GM18507 (cell line): ENCODE measurements at places on chromosomes 16 and 17.
A peak's percentile ranks its signal among the peaks of the same experiment; 100 is the strongest.

DNA sequence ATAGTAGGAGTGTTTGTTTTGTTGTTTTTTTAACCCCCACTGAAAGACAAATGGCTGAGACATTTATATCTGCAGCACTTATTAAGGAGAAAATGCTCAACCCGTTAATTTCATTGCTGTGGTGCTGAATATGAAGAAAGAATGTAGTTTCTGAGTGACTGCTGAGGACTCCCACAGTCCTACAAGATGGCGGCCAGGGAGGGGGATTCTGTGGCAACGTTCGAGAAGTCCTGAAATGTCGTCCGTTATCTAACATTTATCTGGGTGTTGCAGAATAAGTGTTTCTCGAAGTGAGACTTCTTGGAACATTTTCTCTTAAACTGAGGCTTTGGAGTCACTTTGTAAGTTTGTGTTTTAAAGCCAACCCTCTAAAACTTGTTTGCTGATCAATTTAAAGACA lies 530.4 kb downstream of the XYLT1 start:
- no peak for DNase-seq

DNA sequence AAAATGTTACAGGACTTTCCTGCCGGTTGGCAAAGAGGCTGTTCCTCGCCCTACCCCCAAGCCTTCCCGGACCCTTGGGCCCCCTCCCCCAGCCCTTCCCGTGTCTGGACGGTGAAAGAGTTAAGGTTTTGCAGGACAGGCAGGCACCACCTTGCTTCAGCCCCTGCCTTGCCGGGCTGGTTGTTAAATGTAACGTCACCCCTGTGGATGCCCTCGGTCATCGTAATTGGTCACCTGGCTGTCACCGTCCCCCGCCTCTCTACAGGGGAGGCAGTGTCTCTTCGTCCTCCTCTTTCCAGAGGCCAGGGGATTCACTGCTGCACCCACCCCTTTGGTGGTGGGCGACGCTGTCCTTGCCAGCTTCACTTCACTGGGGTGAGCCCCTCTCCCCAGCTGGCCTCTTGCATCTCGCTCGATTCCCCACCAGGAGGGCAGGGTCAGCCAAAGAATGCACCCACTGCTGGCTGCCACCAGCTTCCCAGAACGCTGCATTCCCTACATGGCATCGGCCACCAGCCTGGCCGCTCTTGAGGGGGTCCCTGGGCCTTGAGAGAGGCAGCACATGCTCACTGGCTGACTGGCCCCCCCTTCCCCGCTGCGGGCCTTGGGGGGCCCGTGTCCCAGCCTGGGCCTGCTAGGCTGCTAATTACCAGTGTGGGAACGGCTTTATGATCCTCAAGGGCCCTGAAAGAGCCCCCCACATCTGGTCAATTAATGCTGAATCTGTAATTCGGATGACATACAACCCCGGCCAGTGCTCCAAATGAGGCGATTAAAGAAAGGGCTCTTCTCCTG lies 25.2 kb upstream of the GSE1 start:
- no peak for DNase-seq

- peak; percentile 50 for DNase-seq
These were observed 14.8 kb downstream of the PDP2 start for GRCh38 chr16:66894948-66895688.

DNA sequence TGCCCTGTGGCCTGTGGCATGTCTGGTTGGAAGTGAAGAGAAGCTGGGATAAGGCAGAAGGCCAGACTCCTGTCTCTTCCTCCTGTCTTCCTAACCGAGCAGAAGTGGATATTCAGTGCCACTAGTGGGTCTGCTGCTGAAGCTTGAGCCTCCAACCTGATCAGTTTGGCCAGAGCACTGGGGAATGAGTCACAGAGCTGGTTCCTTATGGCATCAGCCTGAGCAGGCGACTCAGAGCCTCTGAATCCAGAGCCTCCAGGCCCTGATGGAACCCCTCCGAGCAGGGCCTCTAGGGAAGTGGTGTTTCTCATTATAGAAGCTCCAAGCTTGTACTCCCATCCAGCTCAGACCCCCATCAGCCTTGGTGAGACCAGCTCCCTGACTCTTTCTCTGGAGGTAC lies 2.0 kb downstream of the WSCD1 start:
- no peak for DNase-seq

DNA sequence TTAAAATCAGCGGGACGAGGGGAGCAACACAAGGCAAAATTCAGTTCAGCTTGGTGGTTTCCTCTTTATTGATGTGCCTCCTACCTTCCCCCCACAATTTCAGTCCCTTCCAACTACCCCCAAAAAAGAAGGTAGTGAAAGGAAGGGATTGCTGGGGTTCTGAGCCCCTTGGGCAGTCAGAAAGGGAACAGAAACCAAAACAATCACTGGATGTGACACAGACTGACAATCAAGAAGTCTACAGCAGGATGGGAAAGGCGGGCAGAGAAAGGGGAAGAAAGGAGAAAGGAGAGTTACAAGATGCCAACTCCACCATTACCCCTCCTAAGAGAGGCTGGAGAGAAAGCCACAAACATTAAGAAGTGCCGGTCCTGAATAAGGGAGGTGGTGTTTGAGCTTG lies 1.1 kb upstream of the PHF23 start:
- DNase-seq, result no peak

DNA sequence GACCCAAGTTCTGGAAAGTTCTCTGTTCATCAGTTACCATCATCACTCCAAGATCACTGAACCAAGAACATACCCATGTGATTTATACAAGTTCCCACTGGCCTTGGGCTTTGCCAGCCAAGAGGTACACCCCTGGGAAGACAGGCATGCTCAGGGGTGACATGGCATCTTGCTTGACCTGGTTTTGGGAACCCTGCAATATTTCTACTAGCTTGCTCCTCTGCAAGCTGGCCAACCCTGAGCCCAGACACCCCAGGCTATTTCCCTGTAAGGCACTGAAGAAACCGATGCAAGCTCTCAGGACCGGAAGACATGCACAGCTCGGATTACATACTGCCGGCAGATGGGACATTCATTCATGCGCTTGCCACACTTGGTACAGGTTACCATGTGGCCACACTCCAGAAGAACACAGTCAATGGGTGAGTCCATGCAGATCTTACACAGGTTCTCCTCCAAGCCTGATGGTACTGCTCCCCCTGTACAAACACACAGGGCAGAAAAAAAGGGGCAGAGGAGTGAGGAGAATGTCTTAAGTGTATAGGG lies 31.4 kb downstream of the LIG3 start:
- DNase-seq, result no peak

DNA sequence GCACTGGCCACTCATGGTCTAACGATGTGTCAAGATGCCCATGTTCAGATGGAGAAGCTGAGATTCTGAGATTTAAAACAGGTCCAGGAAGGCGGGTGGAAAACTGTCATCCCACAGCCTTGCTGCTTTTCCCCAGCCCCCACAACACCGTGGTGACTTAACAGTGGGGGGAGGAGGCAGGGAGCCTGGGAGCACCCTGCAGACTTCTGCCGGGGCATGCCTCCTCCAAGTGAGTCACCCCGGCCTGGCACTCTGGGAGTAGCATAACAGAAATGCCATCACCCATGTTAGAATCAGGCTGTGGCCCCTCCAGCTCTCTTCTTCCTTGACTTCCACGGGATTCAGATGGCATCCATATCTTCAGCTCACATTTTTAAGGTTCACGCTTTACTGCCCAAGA lies 164.8 kb downstream of the CBLN1 start:
- no peak for DNase-seq

GRCh38 chr17:8857919-8858318 lies 9.6 kb downstream of the PIK3R6 start:
- peak; percentile 49 for DNase-seq

GRCh38 chr17:74742153-74742515 lies 5.1 kb downstream of the RAB37 start:
- DNase-seq, result no peak

DNA sequence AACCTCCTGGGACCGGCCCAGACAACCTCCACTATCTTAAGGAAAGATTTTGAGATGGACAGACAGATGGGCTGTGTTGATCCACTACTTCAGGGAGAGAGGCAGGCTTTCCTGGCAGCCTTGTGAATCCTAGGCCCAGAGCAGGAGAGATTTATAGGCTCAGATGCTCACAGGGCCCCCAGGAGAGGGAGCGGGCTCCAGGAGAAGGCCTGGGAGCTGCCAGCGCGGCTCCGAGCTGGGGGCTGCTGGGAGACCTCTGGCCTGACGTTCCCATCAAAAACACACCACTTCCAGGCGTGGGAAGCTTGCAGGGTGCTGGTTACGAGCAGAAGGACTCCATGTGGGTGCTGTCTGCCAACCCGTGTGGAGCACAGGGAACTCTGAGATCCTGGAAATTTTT lies 53.2 kb downstream of the MYH11 start:
- no peak for DNase-seq

DNA sequence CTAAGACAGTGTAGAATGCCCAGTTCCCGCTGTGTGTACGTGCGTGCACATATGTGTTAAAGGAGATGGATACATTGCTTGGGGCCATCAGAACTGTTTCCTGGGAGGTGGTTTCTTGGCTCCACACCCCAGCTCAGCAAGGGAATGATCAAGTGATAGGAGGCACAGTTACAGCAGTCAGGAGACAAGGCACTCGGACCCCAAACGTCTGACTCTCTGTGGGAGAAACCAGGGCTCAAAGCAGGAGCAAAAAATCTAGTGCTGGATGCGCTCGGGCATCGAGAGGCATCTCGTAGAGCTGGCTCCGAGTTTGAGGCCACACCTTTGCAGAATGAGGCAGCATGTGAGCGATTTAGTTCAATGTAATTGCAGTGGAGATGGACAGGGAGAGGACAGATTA lies 71.9 kb downstream of the RBBP6 start:
- no peak for DNase-seq

DNA sequence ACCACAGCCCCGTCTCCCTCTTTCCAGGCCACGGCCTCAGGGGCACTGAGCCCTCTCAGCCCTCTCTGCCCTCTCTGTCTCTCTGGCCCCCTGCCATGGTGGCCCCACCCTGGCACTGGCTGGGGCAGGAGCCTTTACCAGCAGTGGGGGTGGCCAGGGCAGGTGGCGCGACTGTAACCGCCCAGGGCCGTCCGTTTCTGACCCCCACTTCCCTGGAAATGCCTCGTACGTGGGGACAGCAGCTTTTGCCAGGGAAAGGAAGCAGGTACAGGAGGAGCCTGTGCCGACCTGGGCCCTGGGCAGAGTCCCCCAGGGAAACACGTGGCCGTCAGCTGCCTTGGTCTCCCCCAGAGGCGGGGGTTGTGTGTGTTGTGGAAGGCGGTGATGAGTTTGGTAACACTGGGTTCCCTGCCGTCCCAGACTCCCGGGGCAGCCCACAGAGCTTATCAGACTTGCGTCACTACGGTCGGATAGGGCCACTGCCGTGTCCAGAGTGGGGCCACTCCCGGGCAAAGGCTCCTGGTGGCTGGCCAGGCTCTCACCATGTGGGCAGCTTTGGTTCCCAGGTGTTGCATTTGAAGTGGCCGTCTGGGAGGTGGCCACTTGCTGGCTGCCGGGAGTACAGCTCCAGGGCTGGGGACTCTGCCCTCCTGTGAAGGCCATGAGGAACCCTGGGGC lies 249.3 kb upstream of the CIBAR2 start:
- no peak for DNase-seq

DNA sequence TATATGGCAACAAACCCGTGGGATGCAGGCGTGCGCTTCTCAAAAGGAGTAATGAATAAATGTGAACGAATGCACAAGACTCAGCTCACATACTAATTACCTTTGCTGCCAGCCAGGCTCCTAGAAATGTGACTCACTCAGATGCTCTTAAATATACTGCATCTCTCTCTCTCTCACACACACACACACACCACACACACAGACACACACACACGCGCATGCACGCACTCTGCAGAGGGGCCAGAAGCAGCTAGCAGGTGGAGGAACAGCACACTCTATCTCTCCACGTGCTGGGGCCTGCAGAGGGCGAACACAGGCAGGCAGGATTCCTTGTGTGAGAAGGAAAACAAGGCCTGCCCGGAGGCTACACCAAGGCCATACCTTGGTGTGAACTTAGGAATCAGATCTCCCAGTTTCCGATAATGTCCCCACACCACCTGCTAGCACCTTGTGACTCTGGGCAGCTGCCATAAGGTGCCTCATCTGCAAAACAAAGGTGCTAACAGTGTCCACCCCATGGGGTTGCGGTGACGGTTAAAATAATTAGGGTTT lies 5.3 kb downstream of the GPRC5B start:
- DNase-seq, result no peak

DNA sequence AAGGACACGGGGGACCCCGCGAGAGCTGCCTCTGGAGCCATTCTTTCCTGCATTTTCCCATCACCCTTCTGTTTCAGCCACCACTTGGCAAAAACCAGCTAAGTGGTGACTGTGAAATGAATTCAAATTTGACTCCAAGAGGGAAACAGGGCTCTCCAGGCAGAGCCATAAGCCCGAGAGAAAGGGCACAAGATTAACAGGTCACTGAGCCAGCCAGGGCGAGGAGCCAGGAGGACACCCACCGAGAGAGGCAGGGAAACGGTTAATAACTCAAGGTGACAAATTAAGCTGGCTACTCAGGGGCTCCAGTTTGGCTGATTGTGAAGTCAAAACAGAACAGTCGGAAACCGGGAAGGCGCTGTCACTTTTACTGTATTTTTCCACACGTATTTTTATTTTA lies 67.8 kb upstream of the SOX9 start:
- no peak for DNase-seq

GRCh38 chr17:8143581-8144400 lies 8.4 kb downstream of the PER1 start:
- DNase-seq, result no peak

- DNase-seq, result peak; percentile 65
These were observed at the start of gene ZNF821 for GRCh38 chr16:71883849-71884638. ZNF821 (minus strand) TSS chr16:71884182; CDS start chr16:71879946, 4,236 bp downstream.

DNA sequence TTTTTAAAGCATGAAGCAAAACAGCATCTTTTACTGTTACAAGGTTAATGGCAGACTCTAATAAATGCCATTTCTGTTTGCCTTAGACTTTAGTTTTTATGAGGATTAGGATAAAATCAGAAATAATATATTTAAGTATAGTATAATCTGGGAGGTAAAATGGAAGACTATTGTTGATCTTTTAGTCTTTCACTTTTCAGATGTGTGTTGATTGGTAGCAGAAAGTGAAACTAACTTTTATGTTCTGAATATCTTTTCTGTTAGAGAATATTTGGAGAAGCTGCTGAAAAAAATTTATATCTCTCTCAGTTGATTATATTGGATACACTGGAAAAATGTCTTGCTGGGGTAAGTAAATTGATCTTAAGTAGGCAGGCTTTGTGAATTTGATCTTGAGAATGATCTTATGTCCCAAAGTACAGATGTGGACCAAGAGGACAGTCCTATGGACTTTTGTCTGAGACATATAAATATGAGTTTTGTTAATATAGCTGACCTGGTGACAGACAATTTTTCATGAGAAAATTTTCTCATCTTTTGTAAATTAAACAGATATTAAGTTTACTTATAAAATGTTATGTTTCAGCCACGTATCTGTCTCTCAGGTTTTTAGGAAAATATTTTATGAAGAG lies 64.1 kb downstream of the NF1 start:
- DNase-seq, result no peak

- DNase-seq, result no peak
These were observed 55.4 kb downstream of the GP2 start for GRCh38 chr16:20271893-20272292.
